Caco-2 (cell line): ENCODE measurements at places on chromosomes 1 and 21.

DNA sequence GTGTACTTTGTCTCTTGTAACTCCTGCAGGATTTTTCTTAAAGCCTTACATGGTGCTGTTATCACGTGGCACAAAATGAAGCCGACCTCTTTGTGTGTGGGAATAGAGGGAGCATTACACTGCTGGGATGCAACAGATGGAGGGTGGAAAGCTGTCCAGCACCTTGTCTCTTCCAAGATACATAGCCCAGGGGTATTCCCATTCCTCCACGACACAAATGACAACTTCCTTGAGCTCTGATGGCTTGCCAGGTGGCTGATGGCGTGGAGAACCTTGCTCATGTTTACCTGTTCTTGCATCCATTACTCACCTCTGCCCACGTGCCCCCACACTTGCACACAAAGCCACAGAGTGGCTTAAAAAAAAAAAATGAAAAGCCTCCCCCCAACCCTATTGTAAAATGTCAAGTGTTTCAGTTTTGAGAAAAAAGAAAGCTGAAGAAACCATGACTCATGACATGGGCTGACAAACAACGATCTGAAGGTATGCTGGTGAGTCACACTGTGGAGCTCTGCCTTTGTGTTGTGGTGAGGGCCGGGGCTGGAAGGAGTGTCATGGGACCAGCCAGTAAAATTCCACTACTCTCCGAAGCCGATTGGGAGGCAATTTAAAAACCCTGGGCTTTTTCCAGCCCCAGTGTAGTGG is 32.0 kb upstream of the ATP5PO start:
- DNase-seq: peak; percentile 92

- peak; percentile 69 for DNase-seq
Measured at GRCh38 chr1:153404768-153405167, 11.6 kb upstream of the S100A7A start.

DNA sequence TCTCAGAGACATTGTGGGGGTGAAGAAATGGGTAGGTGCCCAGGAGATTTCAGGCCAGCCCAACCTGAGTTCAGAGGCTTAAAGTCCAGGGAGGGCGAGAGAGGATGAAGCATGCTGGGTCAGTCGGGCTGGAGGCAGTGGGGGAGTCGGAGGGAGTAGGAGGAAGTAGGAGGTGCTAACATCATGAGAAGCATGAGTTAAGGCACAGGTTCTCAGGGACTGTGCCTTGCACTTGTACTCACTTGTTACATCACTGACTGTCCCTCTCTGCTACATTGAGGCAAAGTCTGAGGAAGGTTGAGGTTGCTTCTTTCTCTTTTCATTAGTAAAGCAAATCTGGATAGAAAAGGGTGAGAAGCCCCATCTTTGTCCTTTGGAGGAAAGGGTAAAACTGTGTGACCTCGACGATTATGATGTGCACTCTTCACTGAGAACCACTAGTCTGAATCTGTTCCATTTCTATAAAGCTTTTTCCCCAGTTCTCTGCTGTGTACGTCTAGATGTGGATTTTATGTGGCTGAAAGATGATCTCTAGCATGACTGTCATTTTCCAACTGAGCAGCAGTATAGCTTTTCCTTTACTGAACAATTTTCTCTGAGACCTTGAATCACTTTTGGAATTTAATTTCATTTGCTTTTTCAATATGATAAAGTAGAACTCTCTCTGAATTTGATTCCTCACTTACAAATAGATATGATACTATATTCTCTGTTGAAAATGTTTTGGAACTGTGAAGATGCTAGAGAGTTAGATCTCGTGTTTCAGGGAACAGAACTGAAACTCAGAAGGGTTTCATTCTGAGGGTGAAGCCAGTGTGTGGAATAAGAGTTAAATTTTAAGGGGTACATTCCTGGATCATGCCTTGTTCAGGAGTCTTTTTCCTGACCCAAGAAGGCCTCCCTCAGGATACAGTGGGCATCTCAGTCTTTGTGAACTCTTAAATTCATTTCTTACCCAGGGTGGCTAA is 94.6 kb downstream of the FGGY start:
- no peak for DNase-seq

GRCh38 chr1:222547944-222548671 is at the start of gene HHIPL2:
HHIPL2 (minus strand) TSS chr1:222548104; CDS start chr1:222548044, 60 bp downstream.
- DNase-seq: no peak

DNA sequence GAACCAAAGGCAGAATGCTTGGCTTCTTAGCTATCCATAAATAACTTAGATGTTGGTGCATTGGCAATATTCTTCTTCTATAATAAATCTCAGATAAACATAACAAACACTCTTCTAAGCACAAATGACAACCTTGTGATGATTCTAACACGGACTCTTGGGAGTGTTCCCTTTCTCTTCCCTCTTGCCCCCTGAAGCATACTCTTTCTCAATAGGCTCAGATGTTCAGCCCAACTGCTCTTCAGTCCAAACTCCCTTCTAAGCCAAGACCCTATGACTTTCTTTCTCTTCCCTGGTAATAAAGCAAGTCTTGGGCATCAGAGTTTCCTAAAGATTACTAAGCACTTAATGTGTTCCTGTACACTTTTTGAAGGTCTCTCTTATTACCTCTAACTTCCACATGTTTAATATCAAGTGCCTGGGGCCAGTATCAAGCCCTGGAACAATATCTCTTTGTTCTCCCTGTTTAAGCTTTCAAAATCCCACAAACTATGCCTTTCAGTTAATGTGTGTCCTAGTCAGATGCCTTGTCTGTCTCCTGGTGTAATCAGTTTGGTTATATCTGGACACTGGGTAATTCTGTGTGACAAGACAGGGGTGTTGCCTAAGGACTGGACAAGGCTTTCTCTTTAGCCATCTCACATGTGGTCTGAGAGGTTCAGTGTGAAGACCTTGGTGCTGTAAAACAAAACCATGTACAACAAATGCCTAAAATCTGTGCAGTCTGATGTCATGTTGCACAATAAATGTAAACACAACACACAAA is 92.9 kb upstream of the IVNS1ABP start:
- no peak for DNase-seq

GRCh38 chr1:58000821-58001220 is 545.7 kb downstream of the OMA1 start:
- no peak for DNase-seq

DNA sequence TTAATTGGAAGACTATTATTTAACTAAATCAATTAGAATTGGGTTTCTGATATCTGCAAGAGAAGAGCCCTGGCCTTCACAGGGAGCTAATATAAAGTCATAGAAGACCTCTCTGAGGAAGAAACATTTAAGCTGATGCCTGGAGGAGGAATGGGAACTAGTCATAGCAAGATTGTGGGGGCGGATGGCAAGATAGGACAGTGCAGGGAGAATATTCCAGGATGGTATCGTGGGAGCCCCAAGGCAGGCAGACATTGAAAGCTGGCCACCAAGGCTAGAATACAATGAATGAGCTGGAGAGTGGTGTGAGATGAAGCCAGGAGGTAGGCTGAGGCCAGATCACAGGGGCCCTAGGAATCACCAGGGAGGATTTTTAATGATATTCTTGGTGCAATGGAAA is 20.8 kb upstream of the MYSM1 start:
- no peak for DNase-seq

DNA sequence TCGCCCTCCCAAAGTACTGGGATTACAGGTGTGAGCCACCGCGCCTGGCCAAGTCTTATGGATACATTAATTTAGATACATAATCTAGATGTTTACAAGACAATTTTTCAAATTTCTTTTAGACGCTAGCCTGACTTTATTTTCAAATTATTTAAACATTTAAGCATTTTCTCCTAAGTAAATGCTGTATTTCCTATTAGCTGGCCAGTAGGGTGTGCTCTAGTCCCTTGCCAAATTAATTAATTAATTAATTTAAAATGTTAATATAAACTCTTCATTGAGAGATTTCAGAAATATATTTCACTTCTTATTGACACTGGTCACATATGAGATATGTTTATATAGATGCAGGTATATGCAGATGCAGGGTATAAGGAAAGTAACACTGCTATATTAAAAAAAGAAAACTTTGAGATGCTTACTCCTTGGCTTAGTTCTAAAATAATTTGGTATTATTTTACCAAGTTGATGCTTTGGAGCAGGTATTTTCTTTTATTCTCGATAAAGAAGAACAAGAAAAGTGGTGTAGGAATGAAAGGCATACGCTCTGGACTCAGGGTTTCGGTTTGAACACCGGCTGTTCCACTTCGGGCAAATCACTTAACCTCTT is 5.2 kb upstream of the ERRFI1 start:
- no peak for DNase-seq

DNA sequence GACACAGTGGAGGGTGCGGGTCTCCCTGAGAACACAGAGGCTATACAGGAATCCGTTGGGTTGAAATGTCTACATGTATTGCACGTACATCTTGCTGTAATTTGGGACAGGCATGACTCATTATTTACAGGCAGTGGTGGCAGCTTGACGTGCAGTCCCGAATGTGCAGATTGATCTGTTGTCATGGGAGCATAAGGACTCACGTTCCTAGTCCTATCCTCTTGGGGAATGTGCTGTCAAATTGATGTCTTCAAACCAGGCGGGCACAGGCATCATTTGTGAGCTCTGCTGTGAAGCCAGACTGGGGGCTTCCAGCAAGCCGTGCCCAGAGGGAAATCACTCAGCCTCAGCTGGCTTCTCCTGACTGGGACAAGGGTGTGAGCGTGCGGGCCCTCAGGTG is 40.5 kb downstream of the S100B start:
- DNase-seq: no peak

- no peak for DNase-seq
Measured at GRCh38 chr1:223724376-223724775, 12.0 kb downstream of the CAPN2 start.

GRCh38 chr1:174818951-174819350 is 180.8 kb upstream of the CACYBP start:
- no peak for DNase-seq

- DNase-seq: no peak
Measured at GRCh38 chr1:40637470-40638007, 27.9 kb downstream of the RIMS3 start.

DNA sequence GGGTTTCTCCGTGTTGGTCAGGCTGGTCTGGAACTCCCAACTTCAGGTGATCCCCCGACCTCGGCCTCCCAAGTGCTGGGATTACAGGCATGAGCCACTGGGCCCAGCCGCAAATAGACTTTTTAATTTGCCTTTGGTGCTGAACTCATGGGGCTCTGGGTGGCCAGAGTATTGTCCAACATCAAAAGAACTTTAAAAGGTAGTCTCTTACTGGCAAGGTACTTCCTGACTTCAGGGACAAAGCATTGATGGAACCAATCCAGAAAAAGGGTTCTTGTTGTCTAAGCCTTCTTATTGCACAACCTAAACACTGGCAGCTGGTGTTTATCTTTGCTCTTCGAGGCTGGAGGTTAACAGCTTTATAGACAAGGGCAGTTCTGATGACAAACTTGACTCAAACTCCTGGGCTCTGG is 3.8 kb upstream of the KTI12 start:
- DNase-seq: no peak

DNA sequence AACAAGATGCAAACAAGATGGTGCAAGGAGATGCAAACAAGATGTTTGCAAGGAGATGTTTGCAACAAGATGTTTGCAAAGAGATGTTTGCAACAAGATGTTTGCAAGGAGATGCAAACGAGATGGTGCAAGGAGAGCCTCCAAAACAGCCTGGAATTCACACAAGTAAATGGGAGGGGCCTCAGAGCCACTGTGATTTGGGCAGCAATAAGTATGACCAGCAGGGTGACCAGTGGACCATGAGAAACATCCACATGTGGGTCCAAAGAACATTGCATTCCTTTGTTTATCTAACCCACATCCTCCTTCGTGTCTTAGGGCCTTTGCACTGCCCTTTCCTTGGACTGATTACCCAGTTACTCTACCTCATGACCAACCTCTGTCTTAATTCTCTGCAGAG is 162.9 kb downstream of the PLPP3 start:
- DNase-seq: peak; percentile 63

GRCh38 chr1:115092175-115092574 is 2.9 kb upstream of the TSPAN2 start:
- DNase-seq: no peak
